ENCODE measurements at places on chromosomes 13 and 19.

DNA sequence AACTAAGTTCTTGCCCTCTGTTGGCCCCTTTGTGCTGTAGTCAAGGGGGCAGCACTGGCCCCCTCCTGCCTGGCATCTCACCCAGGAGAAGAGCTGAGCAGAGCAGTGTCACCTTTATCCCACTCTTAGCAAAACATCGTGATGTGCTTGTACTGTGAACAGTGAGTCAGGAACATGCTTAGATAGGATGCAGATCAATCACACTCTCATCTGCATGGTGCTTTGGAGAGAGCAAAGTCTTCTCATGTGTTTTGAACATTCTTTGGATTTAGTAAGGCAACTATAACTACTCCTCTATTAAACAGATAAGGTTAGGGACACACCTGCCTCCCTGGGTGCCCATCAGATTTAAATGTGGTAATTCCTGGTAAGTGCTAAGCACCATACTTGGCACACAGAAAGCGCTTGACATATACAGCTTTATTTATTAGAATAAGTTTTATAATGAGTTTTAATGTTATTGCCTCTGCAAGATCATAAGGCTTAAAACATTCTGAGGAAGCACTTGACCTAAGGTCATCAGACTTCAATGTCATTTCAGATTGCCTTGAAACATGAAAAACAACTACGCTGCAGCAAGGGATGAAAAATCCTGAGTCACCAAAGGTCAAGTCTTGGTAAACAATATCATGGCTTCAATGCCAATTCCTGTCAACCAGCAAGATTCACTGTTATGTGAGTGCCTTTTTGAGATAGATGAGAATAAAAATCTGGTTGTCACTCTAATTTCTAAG lies 82.4 kb upstream of the IRS2 start:
- no peak for DNase-seq

DNA sequence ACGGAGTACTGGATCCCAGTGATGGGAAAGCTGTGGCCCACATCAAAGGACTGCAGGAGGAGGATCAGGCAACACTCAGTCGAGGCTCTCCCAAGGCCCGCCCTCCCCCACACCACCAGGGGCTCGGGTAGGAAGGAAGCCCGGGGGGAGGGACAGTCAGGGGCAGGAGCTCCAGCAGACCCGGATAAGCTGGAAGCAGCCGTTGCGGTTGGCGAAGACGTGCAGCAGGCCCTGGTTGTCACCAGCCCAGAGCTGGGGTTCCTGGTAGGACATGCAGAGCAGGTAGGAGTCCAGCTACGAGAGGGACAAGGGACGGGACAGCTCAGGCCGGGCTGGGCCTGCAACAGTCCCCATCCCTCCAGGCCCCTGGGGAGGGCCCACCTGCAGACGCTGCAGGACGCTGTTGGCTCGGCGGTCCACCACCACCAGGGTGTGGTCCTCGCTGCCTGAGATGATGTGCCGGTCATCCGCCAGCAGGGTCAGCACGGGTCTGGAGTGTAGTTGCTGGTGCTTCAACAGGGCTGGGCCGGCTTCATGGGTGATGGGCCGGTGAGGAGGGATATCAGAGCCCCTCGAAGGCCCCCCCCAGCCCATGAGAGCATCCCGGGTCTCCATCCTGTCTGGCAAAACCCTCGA lies 1.9 kb downstream of the GNG14 start:
- no peak for DNase-seq

- no peak for DNase-seq
Measured at GRCh38 chr19:31046024-31046423, 303.2 kb downstream of the TSHZ3 start.

GRCh38 chr19:16244091-16244490 lies 46.4 kb downstream of the AP1M1 start:
- peak; percentile 40 for DNase-seq

GRCh38 chr13:97211300-97211699 lies 10.8 kb upstream of the MBNL2 start:
- no peak for DNase-seq

GRCh38 chr13:48709213-48709612 lies 55.5 kb downstream of the CYSLTR2 start:
- DNase-seq = no peak

DNA sequence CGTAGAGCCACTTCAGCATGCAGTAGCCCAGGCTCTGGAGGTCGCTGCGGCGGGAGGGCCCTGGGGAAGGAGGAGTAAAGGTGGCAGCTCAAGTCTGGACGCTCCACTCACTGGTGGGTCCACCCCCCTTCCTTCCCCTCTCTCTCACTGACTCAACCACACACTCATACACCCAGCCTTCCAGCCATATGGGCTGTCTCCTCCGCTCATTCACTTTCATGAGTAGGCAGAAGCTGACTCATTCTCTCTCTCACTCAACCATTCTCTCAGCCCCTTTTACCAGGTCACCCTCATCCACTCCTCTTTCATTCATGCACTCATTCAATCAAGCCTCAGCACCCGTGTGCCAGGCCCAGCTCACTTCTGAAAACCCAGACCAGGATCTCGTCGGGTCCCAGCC lies 27.5 kb upstream of the SIGLEC11 start:
- no peak for DNase-seq

DNA sequence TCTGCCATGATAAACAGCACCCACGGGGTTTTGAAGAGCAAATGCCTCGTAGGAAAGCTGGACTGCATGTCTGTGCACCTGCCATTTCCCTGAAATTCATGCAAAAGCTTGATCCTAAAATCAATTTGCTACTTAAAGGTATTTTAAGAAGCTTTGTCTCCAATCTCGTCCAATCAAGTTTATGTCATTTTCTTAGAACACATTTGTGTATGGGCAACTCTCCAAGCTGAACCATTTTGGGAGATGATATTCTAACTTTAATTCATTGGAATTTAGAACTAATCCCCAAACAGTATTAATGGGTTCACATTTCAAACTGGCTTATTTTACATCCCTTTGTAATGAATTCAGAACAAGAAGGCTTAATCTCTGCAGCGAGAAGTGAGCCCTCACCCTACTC lies 822 bp downstream of the ADPRHL1 start:
- DNase-seq = no peak

GRCh38 chr13:110593430-110594130 lies 21.8 kb upstream of the NAXD start:
- DNase-seq = peak; percentile 69

GRCh38 chr19:35383536-35383935 lies 12.7 kb downstream of the GPR42 start:
- DNase-seq = no peak

- no peak for DNase-seq
Measured at GRCh38 chr13:34345258-34345965, 527.5 kb downstream of the RFC3 start.

GRCh38 chr19:6580313-6580712 lies 10.6 kb downstream of the CD70 start:
- peak; percentile 27 for DNase-seq

GRCh38 chr13:84430446-84430845 lies 548.2 kb upstream of the SLITRK1 start:
- DNase-seq = no peak

Data from cardiac muscle cell (in vitro differentiated cells and primary cell).